ENCODE measurements at places on chromosomes 7 and 10.

GRCh38 chr7:29607889-29608288, 44.3 kb downstream of the PRR15 start:
- DNase-seq: no peak

GRCh38 chr10:89384474-89385340, 6.9 kb downstream of the IFIT1B start:
- DNase-seq: no peak

- no peak for DNase-seq
Measured at GRCh38 chr10:4887501-4887900, 61.5 kb downstream of the AKR1E2 start.

- no peak for DNase-seq
Measured at GRCh38 chr7:7105800-7106582, 76.4 kb upstream of the C1GALT1 start.

DNA sequence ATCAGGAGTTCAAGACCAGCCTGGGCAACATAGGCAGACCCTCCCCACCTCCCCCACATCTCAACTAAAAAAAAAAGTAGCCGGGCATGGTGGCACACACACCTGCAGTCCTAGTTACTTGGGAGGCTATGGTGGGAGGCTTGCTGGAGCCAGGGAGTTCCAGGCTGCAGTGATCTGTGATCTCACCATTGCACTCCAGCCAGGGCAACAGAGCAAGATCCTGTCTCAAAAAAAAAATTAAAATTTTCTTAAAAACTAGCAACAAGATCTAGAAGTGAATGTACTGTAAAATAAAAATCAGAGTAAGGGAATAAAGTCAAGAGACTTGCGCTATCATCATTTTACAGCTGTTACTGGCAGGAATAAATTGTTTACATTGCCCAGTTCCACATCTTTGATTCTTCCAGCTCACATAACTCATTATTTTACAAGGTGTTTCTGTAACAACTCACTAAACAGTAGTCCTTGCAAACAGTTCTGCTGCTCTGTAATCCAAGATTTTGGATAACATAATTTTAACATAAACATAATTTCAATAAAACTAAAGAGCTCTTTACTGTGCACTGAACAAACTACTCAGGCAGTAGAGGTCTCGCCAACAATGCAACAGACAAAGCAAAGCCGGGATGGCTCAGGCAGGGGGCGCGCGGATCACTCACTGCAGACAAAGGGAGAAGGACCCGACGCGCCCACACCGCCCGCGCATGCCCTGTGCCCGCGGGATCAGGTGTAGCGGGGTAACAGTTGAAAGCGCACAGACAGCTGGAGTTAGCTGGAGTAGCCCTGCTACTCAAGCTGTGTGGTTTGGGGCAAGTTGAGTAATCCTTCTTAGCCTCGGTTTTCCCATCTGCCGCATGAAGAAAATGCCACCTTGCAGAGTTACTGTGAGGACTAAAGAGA, 73.3 kb upstream of the NFE2L3 start:
- DNase-seq: peak; percentile 74

- no peak for DNase-seq
Measured at GRCh38 chr10:110546499-110547110, 20.9 kb upstream of the SMC3 start.

- no peak for DNase-seq
Measured at GRCh38 chr10:21260066-21260465, 265.4 kb downstream of the SKIDA1 start.

DNA sequence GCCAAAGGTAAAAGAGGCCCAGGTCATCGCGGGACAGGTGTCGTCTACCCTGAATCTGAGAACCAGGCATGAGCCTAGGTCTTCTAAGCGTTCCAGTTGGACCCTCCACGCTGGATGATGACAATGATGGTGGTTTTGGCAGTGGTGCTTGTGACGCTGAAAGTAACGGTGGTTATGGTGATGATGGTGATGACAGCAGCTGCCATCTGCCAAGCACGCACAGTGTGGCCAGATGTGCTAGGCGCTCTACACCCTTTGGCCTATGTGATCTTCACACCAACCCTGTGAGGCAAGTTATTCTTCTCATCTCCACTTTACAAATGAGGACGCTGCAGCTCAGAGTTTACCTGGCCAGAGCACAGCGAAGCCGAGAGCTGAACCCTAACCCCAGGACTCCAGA, 93.9 kb downstream of the FAM53B start:
- DNase-seq: no peak

GRCh38 chr10:61157182-61157581, 213.2 kb upstream of the RHOBTB1 start:
- DNase-seq: no peak
